ENCODE measurements at places on chromosomes 2 and 18.

DNA sequence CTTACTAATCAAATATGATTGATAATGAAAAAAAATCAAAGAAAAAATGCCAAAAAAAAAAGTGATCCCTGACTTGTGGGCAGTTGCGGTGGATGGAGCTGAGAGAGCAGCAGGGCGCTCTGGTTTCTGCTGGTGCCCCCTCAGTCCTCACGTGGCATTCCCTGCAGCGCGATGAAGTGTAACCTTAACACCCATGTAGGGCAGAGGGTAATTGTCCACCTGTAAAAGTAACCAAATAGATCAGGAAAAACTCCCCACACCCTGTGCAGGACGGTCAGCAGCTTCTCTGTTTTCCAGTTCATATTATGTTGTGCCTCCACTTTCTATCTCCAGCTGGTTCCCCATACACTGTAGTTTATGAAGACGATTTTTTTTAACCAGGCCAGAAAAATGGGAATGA lies 25.0 kb downstream of the COA5 start:
- DNase-seq: no peak

DNA sequence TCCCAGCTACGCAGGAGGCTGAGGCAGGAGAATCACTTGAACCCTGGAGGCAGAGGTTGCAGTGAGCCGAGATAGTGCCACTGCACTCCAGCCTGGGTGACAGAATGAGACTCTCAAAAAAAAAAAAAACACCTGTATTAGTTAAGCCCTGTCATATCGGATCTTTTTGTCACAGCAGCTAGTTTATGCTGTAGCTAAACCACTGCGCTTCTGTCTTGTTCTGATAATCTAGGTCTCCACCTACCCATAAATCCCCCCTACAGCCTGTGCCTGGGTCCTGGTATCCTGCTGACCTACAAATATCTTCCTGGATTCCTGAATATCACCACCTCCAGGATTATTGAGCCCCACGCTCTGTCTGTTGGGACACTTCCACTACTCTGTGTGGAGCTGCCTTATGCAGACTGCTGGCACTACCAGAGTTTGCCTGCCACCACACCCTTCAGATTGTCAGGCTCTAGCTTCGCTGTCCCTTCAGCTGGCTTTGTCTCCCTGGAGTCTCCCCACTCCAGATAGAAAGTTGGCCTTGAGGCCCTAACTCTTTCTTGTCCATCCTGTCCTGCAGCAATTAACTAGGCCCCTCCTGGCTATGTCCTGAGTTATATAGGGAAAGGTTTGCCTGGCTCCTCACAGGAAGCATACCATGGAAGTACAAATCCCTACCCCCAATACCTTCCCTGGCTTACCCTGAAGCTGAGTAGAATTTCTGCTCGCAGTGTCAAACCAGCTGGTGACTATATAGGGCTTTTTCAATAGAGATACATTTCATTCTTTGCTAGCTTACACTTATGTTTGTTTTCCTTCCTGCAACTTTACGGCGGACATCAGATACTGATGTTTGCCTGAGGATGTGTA lies 136.0 kb upstream of the SERTAD2 start:
- DNase-seq: no peak

DNA sequence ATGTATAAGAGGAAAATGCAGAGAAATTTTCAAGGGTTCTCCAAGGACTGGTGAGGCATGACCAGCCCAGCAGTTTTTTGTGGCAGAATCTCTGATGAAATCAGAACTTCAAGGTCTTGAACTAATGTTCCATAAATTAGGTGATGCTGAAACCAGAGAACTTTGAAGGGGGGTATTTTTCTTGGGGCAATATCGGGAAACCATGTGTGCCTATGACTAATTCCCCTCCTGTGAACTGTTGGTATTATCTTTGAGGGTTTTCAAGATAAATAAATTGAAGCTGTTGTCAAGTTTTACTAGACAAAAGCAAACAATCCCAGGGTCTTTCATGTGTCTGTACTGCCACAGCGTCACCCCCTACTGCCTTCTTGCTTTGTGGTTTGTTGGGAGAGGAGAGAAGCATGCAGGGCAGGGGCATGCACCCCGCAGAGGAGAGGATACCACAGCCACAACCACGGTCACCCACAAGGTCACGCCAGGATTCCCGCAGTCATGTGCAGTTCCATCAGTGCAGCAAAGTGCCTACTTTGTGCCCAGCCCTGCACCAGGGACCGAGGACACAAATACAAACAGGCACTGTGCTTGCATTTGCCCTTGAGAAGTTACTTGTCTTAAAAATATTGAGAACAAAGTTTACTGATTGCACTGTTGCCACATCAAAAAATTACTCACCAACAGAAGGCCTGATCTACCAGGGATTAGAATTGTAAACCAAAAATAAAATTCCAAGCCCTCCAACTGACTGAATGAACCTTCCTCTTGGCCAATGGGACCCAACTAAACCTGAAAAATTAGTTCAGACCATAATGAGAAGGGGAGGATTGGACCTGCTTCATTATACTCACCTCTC lies 413.3 kb upstream of the TRIB2 start:
- no peak for DNase-seq

DNA sequence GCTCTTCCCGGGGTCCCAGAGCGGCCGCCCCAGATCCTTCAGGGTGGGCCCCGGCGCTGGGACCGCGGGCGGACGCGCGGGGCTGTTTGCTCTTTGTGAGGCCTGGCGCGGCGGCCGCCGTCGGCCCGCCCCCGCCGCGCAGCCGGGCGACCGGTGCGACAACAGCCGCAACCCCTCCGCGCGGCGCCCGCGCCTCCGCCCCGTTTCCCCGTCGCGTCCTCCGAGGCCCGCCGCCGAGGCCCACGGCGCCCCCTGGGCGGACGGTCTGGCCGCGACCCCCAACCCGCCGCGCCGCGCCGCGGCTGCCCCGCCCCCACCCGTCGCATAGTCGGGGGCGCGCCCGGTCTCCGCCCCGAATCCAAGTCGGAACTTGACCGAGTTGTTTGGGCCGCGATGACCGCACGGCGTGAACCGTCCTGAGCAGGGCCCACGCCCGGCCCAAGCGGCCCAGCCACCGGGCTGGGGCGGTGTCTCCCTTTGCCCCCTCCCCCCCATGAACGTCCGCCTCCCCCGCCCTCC lies 448 bp downstream of the YPEL5 start:
- DNase-seq: no peak

GRCh38 chr2:180647621-180648020 lies 332.8 kb upstream of the UBE2E3 start:
- peak; percentile 80 for DNase-seq

DNA sequence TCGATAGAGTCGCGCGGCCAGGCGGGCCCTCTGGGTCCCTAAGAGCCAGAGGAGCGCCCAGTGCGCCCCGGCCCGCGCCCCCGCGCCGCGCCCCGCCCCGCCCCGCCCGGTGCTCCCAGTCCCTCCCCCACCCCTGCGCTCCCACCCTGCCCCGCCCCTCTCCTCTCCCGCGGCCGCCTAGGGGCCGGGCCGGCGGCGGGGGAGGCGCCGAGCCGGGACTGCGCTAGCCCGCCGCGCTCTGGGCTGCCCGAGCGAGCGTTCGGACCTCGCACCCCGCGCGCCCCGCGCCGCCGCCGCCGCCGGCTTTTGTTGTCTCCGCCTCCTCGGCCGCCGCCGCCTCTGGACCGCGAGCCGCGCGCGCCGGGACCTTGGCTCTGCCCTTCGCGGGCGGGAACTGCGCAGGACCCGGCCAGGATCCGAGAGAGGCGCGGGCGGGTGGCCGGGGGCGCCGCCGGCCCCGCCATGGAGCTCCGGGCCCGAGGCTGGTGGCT lies at the start of gene GPC1:
Gene GPC1 (plus strand): TSS at position 207 of the 491 bp plus-strand sequence. CDS start 256 bp downstream, at position 463.
- no peak for DNase-seq

- no peak for DNase-seq
Observed at GRCh38 chr2:133789743-133790142, 221.5 kb upstream of the NCKAP5 start.

- no peak for DNase-seq
Observed at GRCh38 chr18:56532176-56532840, 106.1 kb downstream of the TXNL1 start.

GRCh38 chr2:143530758-143531157 lies 401.5 kb downstream of the ARHGAP15 start:
- no peak for DNase-seq

- DNase-seq: no peak
Observed at GRCh38 chr2:201093573-201093972, 21.8 kb downstream of the NDUFB3 start.

DNA sequence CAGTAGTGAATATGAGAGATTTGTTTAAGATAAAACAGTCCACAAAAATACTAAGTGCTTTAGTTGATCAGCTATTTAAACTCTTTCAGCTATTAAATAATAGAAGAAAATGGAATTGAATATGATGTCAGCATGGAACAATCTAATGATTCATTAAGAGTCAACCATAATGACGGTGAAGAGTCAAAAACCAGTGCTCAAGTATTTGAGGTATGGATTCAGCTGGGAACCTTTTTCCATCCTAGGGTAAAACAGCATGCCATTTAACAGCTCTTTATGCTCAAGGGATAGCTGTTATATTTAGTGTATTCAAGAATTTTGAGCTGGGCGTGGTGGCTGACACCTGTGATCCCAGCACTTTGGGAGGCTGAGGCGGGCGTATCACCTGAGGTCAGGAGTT lies 29.7 kb downstream of the CARF start:
- no peak for DNase-seq

DNA sequence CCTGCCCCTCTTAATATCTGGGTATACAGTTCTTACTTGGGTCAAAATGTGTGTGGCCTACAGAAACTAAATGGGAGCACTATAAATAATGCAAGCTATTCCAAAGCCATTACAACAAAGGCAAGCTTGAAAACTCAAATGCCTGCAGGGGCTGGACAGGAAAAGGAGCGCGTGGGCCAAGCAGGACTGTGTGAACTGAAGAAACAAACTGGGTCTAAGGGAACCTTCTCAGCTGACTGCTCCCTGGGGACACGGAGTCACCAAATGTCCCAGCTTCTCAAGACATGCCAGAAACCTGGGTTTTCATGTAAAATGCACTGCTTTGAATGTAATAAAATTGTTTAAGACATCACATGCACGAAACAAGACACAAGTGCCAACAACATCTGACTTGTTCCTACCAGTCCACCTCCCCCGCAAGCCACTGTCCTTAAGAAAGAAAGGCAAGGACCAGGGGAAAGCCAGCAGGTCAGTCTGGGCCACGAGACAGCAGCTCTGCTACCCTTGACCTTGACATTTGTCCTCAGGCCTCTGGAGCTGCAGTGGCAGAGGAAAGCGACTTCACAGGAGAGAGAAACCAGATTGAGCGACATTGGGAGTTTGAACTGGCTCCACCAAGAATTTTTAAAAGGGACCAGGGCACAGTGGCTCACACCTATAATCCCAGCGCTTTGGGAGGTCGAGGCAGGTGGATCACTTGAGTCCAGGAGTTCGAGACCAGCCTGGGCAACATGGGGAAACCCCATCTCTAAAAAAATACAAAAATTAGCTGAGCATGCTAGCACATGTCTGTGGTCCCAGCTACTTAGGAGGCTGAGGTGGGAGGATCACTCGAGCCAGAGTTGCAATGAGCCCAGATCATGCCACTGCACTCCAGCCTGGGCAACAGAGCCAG lies 89.7 kb upstream of the SH3BP4 start:
- peak; percentile 33 for DNase-seq

GRCh38 chr2:1731447-1731962 lies 12.8 kb downstream of the PXDN start:
- DNase-seq: no peak

GRCh38 chr2:11103984-11104793 lies 51.1 kb upstream of the SLC66A3 start:
- no peak for DNase-seq

DNA sequence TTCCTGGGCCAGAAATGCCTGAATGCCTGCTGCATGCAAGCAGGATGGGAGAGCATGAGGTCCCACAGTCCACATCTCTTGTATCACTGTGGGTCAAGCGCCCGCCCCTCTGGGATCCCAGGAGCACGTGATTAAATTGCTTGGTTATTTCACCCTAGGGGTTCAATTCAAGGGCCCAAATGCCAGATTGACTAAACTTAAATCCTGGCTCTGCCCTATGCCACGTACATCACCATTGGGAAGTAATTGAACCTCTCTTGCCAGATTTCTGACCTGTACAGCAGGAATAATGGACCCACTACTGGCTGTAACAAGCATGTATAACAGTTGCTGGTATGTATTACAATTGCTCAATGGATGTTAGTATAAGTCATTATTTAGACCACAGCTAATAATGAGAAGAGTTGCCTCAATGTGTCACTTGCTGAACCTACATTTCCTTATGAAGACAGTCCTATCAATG lies 19.9 kb downstream of the FHL2 start:
- DNase-seq: no peak

GRCh38 chr2:76445880-76446279 lies 735.2 kb upstream of the GCFC2 start:
- DNase-seq: no peak
